Upper lobe of left lung (tissue), 6 donors: ENCODE measurements at places on chromosomes 2 and 18. TPM values are rescaled to one million over a fixed set of nuclear protein-coding genes. Genes with fewer than 3 reads are reported as not detected.

Gene CRYBA2
- total RNA-seq, result not detected

Gene ITM2C
- total RNA-seq, result 40.4 TPM

DNA sequence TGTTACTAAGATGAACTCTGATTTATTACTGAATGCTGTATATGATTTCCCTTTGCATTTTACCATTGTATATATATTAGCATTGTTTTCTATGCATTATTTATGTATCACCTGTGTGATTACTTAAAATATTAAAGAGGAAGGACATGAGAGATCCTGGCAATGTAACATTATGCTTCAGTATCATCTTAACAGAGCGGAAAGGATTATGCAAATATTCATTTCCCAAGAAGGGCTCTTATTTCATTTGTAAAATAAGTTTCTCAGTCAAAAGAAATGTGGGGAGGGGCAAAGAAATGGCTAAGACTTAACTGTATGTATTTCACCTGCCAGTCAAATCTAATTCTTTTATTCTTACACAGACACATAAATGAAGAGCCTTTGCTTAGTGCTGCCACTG is 654.2 kb upstream of the PKDCC start:
- H3K4me3 ChIP-seq, result no peak overlapping the region
- no peaks in the 10 kb centered on the region for H3K27me3 ChIP-seq
- no peak overlapping the region for H3K27ac ChIP-seq
- no peak for DNase-seq
- no peaks in the 10 kb centered on the region for H3K36me3 ChIP-seq

DNA sequence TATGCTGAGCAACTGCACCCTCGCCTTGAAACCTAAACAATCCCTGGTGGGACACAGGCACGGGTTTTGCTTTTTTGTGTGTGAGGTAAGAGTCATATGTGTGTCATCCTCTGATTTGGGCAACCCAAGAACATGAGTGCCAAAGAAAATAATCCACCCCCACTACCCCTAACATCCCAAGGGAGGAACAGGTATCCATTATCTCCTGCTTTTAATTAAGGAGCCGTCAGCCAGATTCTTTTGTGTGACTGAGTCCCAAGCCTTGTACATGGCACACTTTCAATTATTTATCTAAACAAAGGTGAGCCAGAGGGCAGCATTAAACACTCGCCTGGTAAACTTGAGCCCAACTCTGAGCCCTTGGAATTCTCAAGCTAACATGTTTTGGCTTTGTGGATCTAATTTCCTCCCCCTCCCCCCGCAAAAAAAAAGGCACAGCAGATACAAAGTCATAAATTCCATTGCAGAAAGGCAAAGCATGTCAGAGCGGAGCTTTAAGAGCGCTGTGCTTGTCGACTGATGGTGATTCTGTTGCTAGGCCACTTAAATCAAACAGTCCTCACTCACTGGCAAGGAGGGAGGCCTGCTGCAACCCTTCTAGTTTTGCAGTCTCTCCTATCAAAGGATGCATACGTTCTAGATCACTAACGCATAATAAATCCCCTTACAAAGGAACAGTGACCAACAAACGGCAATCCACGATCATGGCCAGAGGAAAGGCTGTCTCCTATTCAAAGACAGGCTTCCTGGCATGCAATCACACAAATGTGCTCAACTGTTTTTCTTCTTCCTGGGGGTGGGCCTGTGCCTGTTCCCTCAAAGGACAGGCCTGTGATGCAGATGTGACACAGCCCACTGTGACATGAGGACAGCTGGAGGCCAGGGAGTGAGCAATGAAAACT is 143.5 kb upstream of the LMAN1 start:
- no peaks in the 10 kb centered on the region for H3K36me3 ChIP-seq
- H3K4me3 ChIP-seq, result no peak overlapping the region
- DNase-seq, result no peak
- peak overlapping the region; percentile 44 for H3K27ac ChIP-seq

GRCh38 chr2:39154944-39155343 is 34.1 kb upstream of the SOS1 start:
- DNase-seq, result no peak
- no peaks in the 10 kb centered on the region for H3K27me3 ChIP-seq
- no peak overlapping the region for H3K27ac ChIP-seq

DNA sequence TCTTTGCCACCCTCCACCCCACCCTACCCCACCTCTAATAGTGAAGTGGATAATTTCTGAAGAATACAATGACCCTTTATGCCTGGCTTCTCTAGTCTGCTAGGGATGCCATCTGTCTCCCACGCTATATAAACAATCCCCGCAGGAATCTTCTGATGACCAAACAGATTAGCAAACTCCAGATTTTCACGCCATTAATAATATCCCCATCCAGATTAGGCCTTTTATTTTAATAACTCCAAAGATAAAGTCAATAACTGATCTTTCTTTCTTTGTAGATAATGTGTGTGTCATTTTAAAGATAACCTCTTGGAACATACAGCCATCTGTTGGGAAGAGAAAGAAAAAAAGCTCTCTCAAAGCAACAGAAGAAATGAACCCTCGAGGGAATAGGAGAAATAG is 47.9 kb upstream of the CCDC150 start:
- no peaks in the 10 kb centered on the region for H3K36me3 ChIP-seq
- no peak for DNase-seq
- H3K27ac ChIP-seq, result no peak overlapping the region
- H3K4me3 ChIP-seq, result no peak overlapping the region
- H3K4me1 ChIP-seq, result peaks cover 24% of the 10 kb centered on the region
